ENCODE measurements at places on chromosomes 1 and 21. TPM values are rescaled to one million over a fixed set of nuclear protein-coding genes. Genes with fewer than 3 reads are reported as not detected.

DNA sequence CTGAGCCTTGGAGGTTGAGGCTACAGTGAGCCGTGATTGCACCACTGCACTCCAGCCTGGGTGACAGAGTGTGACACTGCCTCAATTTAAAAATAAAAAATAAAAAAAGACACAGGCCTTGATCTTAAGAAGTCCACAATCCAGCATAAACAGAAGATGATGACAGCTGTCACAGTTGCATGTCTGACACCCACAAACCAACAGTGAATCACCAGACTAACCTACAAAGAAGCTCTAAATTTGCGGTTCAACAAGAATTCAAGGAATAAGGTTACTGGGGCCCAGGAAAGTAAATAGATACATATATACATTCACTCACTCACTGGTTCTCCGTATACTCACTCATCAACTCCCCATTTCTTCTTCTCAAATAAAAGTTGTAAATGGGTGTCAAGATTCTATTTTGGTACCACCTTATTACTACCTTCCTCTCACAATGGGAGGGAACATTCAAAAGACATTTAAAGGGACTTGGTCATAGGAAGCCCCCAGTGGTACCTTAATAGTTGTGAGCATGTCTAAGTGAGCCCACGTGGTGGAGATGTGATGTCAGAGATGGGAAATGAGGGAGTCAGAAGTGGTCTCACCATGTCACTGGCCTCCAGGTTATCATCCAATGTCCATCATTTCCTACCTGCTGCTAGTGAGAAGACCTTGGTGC, 66.9 kb upstream of the PRDX6 start:
- DNase-seq: no peak

- no peak for DNase-seq
Measured at GRCh38 chr1:222329493-222330045, 218.3 kb downstream of the HHIPL2 start.

- DNase-seq: no peak
Measured at GRCh38 chr21:16308269-16308668, 578.5 kb downstream of the USP25 start.

GRCh38 chr1:180800945-180801344, 111.8 kb upstream of the KIAA1614 start:
- no peak for DNase-seq

GRCh38 chr1:21329209-21329844, 39.1 kb upstream of the ECE1 start:
- DNase-seq: no peak

The SYPL2 gene
- total RNA-seq: 28.9 TPM

DNA sequence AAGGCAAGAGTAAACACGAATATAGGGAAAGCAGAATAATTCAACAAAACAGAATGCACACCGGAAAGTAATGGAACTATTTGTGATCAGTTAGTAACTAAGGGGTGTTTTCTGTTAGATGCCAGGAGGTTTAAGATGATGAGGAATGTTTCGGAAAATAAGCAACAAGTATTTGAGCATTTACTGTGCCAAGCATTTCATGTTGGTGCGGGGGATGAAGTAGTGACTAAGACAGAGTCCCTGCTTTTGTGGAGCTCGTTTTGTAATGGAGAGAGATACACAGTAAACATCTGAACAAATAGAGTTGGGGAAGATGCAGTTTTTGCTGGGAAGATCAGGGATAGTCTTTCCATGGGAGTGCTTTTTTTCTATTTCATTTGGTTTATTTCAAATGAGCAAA, 78.7 kb downstream of the DYRK1A start:
- DNase-seq: no peak

The NMNAT2 gene
- 1.9 TPM for total RNA-seq

- DNase-seq: no peak
Measured at GRCh38 chr1:233253832-233254331, 41.6 kb downstream of the PCNX2 start.

DNA sequence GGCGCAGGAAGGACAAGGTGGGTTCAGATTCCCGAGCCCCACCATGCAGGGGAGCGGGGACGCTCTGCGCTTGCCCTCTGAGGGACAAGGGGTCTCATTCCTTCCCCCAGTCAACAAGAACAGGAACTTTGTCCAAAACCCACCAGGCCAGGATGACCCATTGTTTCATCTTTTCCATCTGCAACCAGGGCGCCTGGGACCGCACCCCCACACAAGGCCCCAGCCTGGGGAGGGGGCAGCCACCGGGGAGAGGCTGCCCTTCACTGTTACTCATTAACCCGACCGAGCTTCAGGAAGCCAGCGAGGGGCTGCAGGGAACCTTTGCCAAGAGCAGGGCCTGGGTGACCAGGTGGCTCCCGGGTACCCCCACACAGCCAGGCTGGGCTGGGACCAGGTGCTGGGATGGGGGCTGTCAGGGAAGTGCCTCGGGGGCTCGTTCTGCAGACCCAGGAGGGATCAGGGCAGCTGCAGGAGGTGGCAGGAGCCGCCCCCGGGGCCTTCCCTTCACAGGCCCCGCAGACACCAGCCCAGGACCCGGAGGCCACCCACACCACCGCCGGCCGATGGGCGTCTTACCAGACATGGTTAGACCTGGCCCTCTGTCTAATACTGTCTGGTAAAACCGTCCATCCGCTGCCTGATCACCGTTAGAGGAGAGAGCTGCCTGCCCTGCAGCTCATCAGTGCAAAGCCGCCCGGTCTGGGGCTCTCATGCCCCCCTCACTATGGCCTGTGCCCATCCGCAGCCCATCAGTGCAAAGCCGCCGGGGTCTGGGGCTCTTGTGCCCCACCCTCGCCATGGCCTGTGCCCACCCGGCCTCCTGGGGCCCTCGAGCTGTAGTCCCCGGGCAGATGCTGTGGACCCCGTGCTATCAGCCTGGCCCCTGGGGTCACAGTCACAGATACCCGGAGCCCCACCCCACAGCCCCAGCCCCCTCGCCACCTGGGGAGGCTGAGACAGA, 4.9 kb upstream of the TTLL10 start:
- no peak for DNase-seq

The GJA9 gene
- total RNA-seq: not detected
